ENCODE measurements at places on chromosomes 7 and 10. TPM values are rescaled to one million over a fixed set of nuclear protein-coding genes. Genes with fewer than 3 reads are reported as not detected.

Gene SYNPO2L
- not detected for total RNA-seq

Gene CRTAC1
- not detected for total RNA-seq

Gene ZNF3
- 11.4 TPM for total RNA-seq

Gene IL2RA
- not detected for total RNA-seq

Gene SH2B2
- total RNA-seq: 6.4 TPM

Gene MSMB
- not detected for total RNA-seq

Gene CTAGE4
- 0.46 TPM for total RNA-seq

Gene FOXI2
- not detected for total RNA-seq

Measured in hair follicular keratinocyte (primary cell).